ENCODE measurements at places on chromosomes 3 and 15. TPM values are rescaled to one million over a fixed set of nuclear protein-coding genes. Genes with fewer than 3 reads are reported as not detected.

DNA sequence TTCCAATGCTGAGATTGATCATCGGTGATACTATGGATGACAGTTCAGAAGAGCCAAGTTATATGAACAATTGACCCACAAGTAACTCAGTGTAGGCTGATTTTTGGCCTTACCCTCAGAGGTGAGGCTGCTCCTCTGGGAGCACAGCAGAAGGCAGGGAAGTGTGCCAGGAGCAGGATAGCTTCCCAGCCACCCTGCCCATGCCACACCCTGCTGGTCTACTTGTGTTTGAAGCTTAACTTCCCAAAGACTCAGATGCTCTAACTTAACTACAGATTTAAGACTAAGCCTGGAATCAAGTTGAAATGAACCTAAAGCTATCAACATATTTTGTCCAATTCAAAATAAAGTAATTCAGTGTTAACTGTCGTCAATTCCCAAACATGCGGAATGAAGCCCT, 77.5 kb downstream of the BOC start:
- DNase-seq = no peak

DNA sequence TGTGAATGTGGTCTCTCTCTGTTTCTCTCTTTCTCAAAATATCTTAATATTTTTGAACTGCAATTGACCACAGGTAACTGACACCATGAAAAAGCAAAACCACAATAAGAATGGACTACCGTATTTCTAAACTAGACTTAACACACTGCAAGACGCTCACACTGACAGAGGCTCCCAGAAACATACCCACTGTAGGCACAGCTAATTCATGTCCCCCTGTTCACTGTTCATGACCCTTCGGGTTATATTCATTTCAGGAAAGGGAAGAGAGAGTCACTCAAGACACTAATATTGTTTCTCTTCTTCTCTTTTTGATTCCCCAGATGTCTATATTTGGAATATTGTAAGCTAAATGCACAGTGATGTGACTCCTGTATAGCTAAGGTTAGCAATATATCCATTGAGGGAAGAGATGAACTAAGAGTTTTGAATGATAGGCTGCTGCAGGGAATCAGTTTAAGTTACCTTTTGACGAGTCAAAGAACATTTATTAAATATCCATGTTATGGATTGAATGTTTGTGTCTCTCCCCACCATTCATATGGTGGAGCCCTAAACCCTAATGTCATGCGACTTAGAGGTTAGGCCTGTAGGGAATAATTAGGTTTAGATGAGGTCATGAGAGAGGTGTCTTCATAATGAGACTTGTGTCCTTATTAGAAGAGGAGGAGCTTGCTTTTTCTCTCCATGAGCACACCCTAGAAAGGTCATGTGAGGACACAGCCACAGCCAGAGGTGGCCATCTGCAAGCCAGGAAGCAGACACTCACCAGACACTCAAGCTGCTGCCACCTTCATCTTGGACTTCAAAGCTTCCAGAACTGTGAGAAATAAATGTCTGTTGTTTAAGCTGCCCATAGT, 216.6 kb upstream of the GRM7 start:
- DNase-seq = no peak

- DNase-seq = no peak
Observed at GRCh38 chr3:14773281-14773680, 45.5 kb upstream of the FGD5 start.

- DNase-seq = no peak
Observed at GRCh38 chr3:175940881-175941280, 1081.7 kb downstream of the NAALADL2 start.

- no peak for DNase-seq
Observed at GRCh38 chr15:91100814-91101607, 954 bp downstream of the SV2B start.

DNA sequence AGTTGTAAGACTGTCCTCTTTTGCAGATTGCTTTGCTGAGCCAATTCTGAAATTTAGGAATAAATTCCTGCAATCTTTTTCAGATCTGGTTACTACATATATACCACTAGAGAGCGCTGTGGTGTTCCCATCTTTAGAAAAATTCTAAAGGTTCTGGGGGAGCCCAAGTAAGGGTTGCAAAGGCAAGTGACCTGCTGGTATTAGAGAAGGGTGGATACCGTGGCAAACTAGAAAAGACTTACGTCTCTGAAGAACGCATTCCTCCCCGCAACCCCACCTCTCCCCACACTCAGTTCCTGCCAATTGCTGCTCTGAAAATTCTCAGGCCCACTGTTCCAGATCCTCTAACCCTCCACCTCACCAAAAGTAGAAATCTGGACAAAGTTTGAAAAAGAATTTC, 48.5 kb downstream of the EFHB start:
- no peak for DNase-seq

- no peak for DNase-seq
Observed at GRCh38 chr3:169811631-169812331, 889 bp upstream of the LRRIQ4 start.

DNA sequence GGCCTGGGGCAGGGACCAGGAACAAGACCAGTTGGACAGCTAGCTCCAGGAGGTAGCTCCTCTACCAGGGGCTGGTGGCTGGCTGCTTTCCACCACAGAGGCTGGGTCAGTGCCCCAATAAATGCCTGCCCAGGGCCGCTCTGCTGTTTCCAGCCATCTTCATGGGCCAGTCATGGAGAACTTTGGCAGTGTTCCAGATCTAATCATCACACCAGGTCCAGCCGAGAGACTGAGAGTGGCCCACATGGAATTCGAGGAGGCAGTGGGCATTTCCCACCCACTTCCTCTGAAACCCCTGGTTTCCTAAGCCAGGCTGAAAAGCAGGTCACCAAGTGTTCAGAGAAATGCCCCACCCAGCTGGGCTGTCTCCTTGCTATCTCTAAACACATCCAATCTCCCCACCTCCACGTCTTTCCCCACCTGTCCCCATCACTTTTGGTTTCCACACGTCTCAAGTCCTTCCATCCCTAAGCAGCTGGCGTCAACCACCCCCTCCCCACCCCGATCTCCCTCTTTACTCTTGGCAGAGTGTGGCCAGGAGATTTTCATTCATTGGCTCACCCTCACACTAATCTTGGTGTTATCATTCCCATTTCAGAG, 190.0 kb upstream of the LINGO1 start:
- DNase-seq = no peak

DNA sequence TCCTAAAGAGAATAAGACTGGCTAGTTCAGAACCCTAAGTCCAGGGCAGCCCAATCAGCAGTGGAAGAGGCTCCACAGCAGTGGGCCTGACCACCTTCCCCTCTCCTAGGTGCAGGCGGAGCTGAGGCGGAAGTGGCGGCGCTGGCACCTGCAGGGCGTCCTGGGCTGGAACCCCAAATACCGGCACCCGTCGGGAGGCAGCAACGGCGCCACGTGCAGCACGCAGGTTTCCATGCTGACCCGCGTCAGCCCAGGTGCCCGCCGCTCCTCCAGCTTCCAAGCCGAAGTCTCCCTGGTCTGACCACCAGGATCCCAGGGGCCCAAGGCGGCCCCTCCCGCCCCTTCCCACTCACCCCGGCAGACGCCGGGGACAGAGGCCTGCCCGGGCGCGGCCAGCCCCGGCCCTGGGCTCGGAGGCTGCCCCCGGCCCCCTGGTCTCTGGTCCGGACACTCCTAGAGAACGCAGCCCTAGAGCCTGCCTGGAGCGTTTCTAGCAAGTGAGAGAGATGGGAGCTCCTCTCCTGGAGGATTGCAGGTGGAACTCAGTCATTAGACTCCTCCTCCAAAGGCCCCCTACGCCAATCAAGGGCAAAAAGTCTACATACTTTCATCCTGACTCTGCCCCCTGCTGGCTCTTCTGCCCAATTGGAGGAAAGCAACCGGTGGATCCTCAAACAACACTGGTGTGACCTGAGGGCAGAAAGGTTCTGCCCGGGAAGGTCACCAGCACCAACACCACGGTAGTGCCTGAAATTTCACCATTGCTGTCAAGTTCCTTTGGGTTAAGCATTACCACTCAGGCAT, 33.7 kb downstream of the VIPR1 start:
- DNase-seq = no peak

- DNase-seq = no peak
Observed at GRCh38 chr3:150388498-150389418, 19.3 kb upstream of the TSC22D2 start.

DNA sequence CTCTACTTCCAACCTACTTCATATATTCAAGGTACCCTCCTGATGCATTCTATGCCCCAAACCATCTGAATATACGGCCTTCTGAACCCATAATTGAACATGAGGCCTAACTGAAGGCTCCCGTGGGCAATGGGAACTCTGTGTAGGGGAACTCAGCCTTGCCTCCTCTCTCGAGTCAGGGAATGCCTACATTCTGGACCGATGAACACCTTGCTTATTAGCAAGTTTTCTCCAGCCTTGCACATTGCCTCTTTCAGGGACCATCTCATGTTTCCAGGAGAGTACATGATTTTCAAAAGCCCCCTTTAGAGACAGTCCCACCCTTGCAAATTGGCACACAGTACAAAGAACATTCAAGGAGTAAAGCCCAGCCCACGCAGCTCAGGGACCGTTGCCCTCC, 26.3 kb upstream of the GALNT15 start:
- no peak for DNase-seq

- no peak for DNase-seq
Observed at GRCh38 chr3:36615861-36616260, 148.5 kb downstream of the DCLK3 start.

DNA sequence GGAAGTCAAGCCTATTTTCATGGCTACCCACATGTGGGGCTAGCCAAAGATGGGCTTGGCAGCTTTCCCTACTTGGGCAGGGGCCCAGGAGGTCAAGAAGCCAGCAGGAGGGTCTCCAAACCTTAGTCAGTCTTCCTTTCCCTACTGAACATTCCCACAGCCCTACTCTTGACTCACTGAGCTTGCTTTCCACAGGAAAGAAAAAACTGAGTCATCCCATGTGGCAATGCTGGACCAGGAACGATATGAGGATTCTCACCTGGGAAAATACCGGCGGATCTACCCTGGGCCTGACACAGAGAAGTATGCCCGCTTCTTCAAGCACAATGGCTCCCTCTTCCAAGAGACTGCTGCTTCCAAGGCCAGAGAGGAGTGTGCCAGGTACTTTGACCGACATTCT, 3.7 kb upstream of the NGRN start:
- DNase-seq = peak; percentile 12

GRCh38 chr3:111851511-111851954, 7.5 kb upstream of the PHLDB2 start:
- no peak for DNase-seq

DNA sequence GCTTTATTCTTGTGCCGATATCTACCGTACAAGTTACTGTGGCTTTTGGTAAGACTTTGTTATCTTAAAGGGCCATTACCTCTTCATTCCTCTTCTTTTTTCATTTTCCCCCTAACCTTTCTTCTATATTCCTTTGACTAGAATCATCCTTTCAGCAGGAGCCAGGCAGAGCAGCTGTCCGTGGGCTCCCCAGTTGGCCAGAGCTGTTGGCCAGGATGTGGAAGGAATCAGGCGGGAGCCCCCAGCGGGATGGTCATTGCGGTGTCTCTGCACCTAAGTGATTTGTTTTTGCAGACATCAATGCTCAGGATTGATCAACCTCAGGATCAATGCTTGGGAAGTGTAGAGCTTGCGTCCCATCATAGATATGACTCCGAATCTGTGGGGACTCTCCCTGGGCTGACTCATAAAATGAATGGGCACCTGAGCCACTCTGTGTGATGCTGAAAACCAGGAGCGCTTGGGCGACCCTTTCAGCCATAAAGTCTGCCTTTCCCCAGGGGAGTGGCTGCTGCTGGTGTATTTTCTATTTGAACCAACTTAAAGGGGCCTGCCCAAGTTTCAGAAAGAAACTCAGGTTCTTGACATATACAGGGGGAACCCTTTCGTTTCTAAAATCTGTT, 21.7 kb downstream of the APBA2 start:
- DNase-seq = no peak

DNA sequence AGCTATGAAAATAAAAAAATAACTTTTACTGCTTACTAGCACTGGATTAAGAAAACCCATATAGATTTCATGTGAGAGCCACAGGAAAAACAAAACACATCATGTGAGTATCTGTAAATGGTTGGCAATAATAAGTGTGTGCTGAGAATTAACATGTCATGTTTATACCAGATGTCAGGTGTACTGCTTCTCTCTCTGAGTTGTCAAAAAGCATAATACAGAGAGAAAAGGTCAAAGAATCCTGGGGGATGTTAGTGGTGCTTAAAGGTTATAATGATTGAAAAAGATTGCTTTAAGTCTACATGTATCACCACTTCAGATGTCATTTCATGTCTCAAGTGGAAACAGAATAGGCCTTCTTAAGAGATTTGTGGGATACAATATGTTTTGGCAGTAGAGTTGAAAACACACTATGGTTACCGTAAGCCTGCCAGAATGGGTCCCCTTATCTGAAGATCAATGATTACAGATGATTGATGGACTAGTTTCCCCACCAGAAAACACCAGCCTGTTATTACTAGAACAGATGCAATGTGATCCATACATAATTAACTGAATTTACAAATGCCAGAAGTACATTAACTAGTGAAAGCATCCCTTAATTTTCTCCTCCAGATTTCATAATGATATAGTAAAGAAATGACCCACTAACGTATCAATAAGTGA, 204.1 kb downstream of the CNTN3 start:
- DNase-seq = no peak

- peak; percentile 73 for DNase-seq
Observed at GRCh38 chr15:62940755-62941361, 101.7 kb upstream of the TPM1 start.

DNA sequence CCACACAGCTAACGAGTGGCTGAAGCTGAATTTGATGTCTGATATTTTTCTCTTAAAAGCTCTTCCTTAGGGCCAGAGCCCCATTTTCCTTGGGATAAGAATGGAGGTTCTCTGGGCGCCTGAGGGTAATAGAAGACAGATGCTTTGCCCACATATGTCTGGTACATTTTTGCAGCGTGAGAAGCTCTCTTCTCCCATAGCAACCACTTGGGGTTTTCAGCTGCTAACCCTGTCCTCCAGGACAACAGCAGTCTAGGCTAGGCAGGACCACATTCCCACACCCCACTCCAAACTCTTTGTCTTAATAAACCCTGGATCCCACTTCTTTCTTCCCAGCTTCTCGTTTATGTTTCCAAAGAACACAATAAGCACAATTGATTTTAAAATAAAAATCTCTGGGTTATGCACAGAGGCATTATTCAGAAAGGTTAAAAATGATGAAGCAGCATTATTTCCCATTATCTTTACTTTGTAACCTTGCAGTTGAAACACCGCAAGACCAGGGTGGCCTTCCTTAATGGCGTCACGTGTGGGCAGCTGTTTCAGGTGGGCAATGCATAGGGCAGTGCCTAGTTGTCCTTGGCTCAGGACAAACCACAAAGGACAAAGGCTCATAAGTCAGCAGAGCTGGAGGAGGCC, 56.5 kb upstream of the NTRK3 start:
- DNase-seq = no peak

Gene CYFIP1
- 74.2 TPM for total RNA-seq

Gene TJP1
- 151 TPM for total RNA-seq

Gene ZNF662
- 12.0 TPM for total RNA-seq

Gene SPSB4
- total RNA-seq = 3.3 TPM

Gene LCTL
- 1.6 TPM for total RNA-seq

Gene CPNE9
- total RNA-seq = 27.6 TPM

Gene TYRO3
- 225 TPM for total RNA-seq

Gene RASL12
- total RNA-seq = 21.8 TPM
